ENCODE measurements at places on chromosomes 4 and X. TPM values are rescaled to one million over a fixed set of nuclear protein-coding genes. Genes with fewer than 3 reads are reported as not detected.

The CFP gene
- total RNA-seq, result 5.5 TPM

The PTPN13 gene
- total RNA-seq, result 33.0 TPM

The GAGE12E gene
- not detected for total RNA-seq

The TRPC3 gene
- 0.21 TPM for total RNA-seq

The C4orf50 gene
- total RNA-seq, result 0.11 TPM

The TREX2 gene
- 0.11 TPM for total RNA-seq

The ASB12 gene
- total RNA-seq, result 0.78 TPM

The IGFBP7 gene
- 4.4 TPM for total RNA-seq

DNA sequence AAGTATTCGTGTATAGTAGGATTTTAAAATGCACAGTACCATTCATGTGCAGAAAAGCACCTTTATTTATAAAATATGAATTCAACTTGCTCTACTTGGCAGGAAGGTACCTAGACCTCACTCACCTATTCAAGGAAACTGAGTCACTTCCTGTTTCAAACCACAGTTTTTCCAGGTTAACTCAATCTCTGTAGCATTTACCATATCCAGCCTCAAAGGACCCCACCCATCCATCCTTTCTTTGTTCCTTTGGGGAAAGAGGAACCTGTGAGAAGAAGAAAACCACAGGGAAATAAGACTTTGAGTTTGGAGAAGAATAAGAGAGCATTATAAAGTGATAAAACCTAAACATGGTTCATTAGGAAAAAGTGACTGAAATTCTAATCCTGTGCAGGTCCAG, 250.7 kb downstream of the CBR4 start:
- DNase-seq, result no peak

- no peak for DNase-seq
Observed at GRCh38 chr4:89177807-89178206, 66.5 kb downstream of the TIGD2 start.

DNA sequence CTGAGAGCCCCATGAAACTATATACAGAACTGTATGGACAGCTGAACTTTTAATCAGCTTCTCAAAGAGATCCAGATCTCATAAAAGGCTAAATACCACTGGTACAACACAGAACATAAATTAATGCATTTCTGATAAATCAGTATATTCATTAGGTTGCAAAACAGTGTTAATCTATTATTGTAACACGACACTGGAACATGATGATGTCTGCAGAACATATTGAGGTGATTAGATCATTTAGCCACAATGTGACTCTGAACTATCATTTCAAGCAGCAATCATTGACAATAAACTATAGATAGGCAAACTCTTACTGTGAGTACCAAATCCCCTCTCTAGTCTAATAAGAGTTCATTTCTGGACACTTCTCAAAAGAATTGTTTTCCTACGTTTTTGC, 50.3 kb downstream of the GASK1B start:
- no peak for DNase-seq

DNA sequence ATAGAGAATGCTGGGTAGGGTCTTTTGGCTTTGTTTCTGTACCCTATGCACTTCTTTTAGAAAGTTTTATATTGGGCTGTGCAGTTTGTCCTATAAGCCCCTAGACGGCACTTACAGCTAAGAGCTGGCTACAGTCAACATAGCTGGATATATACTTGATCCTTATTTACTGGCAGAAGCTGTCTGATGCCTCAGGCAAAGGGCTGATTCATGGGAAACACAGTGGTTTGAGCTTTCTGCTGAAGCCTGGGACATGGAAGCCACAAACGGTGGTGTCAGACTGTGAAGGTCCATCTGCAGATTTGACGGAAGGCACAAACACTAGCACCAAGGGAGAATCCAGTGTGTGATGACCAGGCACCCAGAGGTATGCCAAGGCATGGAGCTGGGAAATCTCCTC, 608.4 kb downstream of the ANKRD50 start:
- no peak for DNase-seq

DNA sequence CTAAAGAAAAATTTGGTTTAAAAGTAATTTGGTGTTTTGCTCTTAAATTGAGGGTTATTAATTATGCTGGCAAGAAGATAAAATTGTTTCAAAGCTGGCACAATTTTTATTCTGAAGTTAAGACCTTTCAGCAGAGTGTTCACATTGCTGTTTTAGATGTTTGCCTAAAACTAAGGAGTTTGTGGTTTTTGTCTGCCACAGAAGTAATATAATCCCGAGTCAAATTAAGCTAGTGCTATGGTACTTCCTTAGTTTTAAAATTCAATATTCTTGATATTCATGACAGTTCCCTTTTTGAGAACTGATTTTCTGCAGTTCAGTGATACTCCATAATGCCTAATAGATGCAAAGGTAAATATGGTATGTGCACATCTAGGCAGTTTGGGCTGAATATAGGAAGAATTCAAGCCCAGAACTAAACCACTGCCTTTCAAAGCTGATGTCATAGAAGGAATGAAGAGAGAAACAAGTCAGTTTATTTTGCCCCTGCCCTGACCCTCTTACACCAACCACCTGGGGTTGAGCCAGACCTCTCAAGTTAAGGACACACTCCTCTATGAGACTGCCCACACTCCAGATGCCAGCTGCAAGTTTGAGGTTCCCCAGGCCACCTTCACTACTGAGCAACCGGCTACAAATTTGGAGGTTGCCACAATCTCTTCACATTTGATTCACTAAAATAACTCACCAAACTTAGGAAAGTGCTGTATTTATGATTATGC, 32.1 kb upstream of the VEGFC start:
- DNase-seq, result no peak

GRCh38 chr4:41939016-41939626, 3.9 kb downstream of the TMEM33 start:
- DNase-seq, result no peak

All from H7 (cell line).